ENCODE measurements at places on chromosomes 16 and 17.

DNA sequence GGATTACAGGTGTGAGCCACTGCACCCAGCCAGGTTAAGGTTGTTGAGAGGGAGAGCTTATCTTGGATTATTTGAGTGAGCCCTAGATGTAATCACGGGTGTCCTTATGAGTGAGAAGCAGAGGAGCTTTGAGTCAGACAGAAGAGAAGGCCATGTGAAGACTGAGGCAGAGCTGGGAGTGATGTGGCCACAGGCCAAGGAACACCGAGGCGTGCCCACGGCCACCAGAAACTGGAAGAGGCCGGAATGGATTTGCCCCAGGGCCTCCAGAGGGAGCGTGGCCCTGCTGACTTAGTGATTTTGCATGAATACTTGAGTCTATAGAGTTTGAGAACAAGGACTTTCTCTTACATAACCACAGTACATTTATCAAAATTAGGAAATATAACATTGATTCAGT is 137.7 kb downstream of the RPTOR start:
- DNase-seq: no peak

DNA sequence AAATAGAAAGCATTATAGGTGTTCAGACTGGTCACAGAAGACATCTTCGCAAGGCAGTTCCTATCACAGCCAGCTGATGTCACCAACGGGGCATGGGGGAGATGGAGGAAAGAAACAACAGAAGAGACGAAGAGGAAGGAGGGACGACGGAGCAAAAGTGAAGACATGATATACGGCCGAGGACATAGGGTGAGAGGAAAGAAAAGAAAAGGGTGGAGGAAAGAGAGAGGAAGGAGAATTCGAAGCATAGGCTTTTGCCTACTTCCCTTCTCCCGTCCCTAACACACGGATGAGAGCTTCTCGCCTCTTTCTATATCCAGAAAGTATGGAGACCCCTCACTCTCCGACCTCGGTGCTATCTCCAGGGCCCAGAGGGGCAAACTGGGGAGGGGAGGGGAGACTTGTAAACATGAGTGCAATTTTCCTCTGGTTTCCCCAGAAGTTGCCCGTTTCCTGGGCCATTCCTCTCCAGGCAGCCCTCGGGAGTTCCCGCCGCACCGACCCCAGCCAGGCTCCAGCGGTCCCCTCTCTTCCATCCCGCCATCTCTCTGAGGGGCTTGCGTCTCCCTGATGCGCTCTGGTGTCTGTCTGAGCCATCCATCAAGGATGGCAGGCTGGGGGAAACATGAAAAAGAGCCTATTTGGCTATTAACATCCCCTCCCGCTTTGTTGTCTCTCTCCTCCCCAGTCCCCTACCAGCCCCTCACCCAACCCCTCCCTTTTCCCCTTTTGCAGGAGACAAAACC is 26.0 kb downstream of the COPZ2 start:
- DNase-seq: peak; percentile 36

- no peak for DNase-seq
Measured at GRCh38 chr16:46783800-46784199, 35.7 kb upstream of the MYLK3 start.

DNA sequence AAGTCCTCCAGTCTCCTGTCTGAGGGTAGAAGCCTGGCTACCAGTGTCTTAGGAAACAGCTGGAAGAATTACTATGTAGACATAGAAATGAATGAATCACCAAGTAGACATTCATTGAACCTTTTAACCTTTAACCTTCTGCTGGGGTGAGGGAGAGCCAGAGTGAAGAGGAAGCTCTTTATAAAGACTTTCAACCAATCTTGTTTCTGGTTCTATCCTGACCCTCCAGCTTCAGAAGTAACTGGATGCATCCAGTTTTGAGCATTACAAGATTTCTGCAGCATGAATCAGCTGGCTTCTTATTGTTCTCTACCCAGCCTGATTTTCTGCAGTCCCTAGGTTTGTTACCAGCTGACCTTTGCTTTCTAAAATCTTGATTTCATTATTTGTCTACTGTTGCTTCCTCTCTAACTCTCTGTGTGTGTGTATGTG is 8.5 kb downstream of the TEKT1 start:
- DNase-seq: no peak

GRCh38 chr17:39026980-39027451 is 59.8 kb upstream of the FBXO47 start:
- no peak for DNase-seq

- DNase-seq: no peak
Measured at GRCh38 chr16:77581706-77582105, 140.6 kb upstream of the NUDT7 start.

- no peak for DNase-seq
Measured at GRCh38 chr17:3582915-3583314, 25.3 kb upstream of the TRPV3 start.

DNA sequence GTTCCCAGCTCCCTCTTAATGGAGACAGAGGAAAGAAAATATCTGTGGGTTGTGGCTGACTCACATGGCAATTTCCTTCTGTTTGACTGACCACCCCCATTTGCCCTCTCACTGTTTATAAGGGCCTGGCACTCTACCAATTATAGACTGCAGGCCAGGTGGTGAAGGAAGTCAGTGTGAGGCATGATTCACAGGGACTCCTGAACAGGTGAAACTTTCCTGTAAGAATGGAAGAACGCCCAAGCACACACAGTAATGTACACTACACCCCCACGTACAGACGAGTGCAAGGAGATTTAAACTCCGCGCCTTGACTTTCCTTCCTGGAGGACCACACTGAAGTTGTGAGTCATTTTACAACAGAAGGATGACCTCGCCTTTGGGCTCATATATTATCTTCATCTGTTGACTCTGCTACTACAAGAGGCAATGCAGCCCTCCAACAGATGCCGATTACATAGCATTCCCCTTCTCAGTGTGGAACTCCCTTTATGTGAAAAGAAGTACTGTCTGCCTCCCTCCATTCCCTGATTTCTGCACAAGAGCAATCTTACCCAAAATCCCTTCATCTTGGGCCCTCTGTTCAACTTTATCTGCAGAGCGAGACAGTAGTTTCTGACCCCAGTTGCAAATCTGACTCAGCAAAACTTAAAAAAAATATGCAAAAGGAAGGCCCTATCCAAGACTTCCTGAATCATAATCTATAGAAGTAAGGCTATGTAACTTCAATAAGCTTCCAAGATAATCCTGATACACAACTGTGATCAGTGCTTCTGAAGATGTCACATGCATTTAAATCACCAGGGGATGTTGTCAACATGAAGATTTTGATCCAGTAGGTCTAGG is 163.6 kb downstream of the SHISA6 start:
- DNase-seq: no peak

GRCh38 chr17:58577696-58578095 is 63.3 kb upstream of the MTMR4 start:
- peak; percentile 14 for DNase-seq

- no peak for DNase-seq
Measured at GRCh38 chr17:74566132-74566753, 1.1 kb downstream of the CD300H start.

DNA sequence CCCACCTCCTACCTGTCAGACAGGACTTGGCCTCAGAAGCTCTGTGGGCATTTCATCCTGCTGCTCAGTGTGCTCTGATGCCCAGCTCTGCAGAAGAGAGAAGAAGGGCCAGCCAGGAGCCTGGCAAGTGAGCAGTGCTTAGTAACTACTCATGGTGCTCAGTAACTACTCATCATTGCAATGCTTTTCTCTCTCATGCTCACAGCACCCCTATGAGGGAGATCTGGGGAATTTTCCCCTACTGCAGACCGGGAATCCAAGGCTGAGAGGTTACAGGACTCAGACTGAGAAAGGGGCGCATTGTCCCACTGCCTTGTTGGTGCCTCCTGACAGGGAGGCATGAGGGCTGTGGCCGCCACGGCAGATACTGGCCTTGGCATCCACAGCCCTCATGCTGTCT is 261.1 kb downstream of the C16orf95 start:
- DNase-seq: no peak

DNA sequence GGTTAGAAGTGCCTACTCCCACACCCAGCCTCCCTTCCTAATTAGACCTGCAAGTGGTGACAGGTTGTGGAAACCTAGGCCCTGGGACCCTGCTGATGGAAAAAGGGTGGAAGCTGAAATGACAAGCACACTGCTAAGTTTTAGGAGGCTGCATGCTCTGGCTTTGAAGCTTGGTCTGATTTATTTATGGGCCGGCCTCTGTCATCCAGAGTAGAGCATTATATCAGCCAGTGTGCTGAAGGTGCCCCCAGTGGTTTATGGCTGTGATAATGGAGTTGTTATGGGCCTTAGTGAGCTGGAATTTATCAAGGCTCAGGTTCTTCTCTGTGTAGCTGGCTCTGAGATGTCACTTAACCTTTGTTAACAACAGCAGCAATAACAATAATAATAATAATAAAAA is 142.6 kb downstream of the UTP18 start:
- DNase-seq: no peak

DNA sequence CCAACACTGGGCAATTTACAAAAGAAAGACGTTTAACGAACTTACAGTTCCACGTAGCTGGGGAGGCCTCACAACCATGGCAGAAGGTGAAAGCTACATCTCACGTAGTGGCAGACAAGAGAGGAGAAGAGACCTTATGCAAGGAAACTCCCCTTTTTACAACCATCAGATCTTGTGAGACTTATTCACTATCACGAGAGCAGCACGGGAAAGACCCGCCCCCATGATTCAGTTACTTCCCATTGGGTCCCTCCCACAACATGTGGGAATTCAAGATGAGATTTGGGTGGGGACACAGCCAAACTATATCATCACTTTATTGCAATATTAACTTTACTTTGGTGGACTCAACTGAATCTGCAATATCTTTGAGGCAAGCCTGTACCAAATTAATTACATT is 11.9 kb upstream of the ENGASE start:
- DNase-seq: no peak

- DNase-seq: no peak
Measured at GRCh38 chr16:84815462-84815861, 4.3 kb upstream of the CRISPLD2 start.

DNA sequence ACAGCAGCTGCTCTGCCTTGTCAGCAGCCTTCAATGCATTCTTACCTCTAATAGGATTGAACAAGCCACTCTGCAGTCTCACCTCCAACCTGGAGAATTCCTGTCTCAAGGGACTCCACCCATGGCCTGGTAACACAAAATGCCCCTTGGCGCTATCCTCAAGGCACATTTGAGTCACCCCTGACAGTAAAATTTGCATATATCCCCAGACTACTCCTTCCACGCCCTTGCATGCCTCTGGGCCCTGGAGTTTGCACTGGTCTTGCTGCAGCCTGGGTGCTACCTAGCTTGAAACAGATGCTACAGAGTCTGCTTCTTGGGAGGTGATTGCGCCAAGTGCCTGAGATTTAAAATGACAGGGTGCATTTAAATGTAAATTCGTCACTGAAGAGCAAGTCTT is 391.4 kb upstream of the MAF start:
- DNase-seq: no peak

DNA sequence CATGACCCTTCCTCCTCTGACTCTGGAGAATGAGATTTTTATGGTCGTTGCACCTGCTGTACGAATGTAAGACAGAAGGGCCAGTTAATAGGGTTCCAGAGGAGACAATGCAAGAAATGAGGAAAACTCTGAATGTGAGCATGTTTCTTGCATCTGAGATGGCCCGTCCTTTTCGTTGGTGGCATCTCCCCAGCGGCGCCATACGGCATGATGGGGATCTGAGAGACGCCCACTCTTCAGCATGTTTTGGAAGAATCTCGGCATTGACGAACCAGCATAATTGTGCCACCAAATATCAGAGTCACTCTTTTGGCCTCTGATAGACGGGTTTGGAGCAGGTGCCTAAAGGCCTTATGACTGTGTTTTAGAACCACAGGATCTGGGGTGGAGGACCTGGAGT is 126.5 kb upstream of the RCVRN start:
- no peak for DNase-seq

GRCh38 chr17:28524476-28525424 is 18.6 kb downstream of the FOXN1 start:
- DNase-seq: no peak

- DNase-seq: no peak
Measured at GRCh38 chr16:56841233-56841632, 23.8 kb upstream of the SLC12A3 start.

- no peak for DNase-seq
Measured at GRCh38 chr16:2209258-2210008, 1.2 kb downstream of the BRICD5 start.

DNA sequence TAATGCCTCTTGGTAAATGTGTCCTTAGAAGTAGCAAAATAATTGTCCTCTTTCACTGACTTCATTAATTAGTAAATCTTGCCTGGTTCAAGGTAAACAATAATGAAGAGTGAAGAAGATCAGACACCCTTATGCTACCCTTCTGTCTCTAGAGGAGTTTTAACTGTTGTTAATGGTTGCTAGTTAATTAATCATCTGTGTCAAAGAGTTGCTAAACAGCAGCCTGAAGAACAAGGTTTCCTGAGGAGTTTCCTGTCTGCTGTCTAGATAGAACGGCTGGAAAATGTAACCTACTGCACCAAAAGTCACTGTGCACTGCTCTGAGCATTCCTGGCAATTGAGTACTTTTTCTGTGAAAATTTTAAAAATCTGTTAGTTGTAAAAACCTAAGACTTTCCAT is 131.3 kb downstream of the NLK start:
- DNase-seq: no peak

- no peak for DNase-seq
Measured at GRCh38 chr17:44204441-44204882, 4.8 kb upstream of the ATXN7L3 start.

GRCh38 chr17:19014628-19015215 is 10.2 kb upstream of the FAM83G start:
- no peak for DNase-seq

DNA sequence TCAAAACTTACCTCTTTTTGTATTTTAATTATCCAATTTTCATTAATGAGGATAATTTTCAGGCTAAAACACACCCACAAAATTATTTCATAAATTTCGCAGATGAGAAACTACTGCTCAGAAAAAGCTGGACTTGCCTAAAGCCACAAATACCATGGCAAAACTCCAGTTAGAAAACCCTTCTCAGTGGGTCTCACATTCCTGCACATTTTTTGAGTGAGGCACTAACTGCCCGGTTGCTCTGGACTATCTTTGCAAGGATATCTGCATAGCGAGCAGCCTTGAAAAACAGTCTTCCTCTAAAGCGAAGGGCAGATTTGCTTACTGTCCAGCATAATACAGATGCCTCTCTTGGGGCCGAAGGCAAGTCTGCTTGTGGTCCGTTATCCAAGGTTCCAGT is 9.8 kb downstream of the MPHOSPH6 start:
- no peak for DNase-seq

DNA sequence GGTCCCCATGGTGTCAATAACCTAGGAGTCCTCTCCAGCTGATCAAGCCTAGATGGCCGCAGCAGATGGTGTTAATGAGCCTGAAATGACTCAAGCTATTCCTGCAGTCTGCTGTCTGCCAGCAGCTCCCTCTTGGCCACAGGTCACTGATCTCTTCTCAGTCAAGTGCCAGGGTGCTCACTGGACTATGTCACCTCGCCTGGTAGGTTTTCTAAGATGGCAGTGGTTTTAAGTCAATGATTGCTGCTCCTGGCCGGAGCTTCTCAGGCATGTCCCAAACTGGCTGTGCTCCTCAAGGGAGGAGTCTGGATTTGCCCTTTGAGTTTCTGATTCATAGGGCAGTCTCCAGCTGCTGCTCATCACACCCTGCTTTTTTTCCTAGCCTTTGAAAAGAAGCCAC is 58.6 kb upstream of the SHISA6 start:
- DNase-seq: no peak
